ENCODE measurements at places on chromosomes 2 and 18.
A peak's percentile ranks its signal among the peaks of the same experiment; 100 is the strongest.

DNA sequence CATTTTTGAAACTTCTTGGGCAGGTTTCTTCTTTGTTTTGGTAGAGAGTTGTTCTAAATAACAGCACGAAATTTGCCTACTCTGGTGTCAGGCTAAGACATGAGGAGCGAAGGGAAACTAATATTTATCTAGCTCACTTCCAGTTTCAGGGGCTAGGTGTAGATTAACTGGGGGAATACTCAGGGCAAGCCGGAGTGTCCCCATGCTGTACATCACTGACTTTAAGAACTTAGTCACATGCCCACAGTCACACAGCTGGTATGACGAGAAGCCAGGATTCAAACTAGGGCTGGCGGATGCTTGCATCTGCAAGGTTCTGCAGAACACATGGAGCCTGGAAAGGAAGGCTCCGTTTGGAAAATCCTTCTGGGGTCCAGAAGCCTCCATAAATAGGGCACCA is 133.3 kb downstream of the ALPK2 start:
- no peak for DNase-seq

GRCh38 chr2:151575338-151575737 is 158.9 kb downstream of the NEB start:
- DNase-seq = no peak

GRCh38 chr2:219175928-219176817 is 552 bp downstream of the CNPPD1 start:
- DNase-seq = peak; percentile 23

- DNase-seq = no peak
These were observed 28.4 kb downstream of the OTX1 start for GRCh38 chr2:63078852-63079606.

DNA sequence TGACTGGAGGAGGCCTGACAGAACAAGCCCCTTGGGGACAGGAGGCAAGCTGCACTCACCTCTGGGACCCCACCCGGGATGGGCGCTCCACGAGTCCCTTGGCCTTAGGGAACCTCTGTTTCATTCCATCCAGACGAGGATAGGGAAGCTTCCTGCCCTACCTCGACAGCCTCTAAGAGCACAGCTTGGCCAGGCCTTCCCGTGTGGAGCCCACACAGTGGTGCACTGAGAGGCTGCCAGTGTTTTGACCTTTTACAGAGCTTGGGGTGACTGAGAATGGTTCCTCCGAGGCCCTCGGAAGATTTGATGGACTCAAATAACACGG is 91.4 kb upstream of the SMAD7 start:
- no peak for DNase-seq

DNA sequence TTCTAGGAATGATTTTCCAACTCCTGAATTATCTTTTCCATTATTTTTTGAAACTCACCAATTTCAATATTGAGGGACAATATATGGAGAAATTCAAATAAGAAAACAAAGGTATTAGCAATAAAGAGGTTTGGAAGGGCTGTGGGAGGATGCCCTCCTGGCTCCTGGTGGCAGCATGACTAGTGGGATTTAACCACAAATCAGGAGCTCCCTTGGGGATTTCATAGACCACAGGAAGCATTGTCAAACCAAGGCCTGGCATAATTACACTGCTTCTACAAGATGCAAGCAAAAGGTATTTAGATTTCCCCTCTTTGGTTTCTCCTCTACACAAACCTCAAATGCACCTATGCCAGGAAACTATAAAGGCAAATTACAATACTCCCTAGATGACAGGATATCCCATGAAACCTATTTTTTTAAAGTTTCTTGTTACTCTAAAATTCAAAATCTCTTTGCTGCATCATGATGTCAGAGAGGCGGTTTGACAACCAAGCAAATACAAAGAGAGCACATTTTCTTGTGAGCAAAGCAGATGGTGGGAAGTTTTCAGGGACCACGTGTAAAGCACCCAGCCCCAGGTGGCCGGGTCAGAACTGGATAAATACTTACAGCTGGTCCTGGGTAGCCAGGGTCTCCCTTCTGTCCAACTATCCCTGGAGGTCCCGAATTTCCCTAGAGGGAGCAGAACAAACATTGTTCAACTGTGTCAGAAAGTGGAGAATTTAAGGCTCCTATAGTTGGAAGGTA is 67.9 kb downstream of the COL6A3 start:
- no peak for DNase-seq

DNA sequence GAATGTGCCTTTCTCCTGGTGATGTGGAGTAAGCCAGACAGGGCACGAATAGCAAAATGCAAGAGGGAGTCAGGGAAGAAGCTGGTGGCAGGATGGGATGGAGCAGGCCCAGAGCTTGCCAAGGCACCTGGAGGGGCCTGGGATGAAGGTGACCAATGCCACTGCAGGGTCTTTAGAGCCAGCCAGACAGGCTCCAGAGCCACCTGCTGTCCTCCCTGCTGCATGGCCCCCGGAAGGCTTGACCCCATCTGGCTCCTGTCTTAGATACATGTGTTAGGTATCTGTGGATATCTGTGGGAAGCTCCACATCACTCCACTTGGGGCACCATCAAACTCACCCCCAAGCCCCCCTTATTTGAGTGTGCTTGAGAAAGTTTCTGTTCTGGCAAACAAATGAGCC is 99.9 kb upstream of the ATL2 start:
- DNase-seq = no peak

- DNase-seq = no peak
These were observed 14.8 kb downstream of the SCN9A start for GRCh38 chr2:166360906-166361305.

DNA sequence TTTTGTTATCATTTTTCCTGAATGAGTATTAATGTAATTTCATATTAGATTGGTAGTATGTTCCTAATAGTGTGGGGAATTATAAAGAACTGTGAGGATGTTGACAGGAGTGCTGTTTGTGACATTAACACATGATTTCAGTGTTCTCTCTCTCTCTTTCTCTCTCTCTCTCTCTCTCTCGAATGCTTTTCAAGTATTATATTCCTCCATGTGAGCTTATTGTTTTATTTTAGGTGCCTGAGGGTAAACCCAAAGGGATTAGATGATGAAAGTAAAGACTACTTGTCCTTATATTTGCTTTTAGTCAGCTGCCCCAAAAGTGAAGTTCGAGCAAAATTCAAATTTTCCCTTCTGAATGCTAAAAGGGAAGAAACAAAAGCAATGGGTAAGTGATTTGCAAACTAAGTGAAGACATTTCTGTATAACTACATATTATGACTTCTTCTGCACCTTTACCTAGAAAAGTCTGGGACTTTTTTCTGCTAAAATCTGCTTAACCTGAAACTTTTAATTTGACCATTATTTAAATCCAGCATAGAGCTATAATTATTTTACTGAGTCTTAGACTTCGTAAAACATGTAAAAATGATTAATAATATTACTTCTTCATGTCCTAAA is 49.2 kb downstream of the SPOPL start:
- DNase-seq = no peak

- no peak for DNase-seq
These were observed 7.3 kb downstream of the EMX1 start for GRCh38 chr2:72924353-72925240.

DNA sequence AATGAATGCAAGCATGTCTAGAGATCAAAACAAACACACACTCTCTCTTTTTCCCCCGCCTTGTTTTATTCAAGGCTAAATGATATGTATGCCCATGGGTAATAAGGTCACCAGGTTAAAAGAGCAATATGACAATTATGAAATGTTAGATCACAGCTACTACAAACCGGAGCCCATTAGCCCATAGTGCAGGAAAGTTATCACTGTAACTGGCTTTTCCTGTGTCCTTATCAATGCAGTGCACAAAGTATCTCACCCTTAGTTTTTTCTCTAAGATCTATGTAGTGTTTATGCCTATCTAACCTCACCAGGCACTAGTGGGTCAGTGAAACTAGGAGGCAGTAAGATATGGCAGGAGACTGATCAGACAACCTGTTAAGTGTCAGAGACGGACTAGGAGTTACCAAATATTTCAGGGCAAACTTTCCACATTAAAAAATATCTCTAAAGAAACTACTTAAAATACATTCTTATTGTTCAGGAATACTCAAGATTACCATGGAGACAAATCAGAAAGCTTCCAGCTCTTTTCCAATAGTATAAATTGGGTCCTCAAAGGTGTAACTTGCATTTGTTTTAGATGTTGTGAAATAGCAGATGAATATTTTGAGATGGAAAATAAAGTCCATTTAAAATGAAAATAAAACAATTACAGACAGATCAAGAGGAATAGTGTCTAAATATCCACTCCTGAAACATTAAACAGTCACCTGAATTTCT is 282.2 kb downstream of the EXOC6B start:
- no peak for DNase-seq

DNA sequence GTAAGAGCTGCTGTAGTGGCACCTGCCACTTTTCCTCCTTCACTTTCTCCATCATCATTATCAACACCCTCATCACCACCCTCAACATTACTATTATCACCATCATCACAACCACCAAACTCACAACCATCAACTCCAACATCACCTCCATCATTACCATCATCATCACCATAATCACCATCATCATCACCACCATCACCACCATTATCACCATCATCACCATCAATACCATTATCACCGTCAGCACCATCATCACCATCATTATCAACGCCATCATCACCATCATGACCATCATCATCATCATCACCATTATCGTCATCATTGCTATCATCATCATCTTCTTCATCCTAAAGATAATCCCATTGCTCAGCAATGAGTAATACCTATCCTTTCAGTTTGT is 255.8 kb downstream of the CYRIA start:
- DNase-seq = no peak

GRCh38 chr2:121161272-121161671 is 123.7 kb downstream of the TFCP2L1 start:
- no peak for DNase-seq

DNA sequence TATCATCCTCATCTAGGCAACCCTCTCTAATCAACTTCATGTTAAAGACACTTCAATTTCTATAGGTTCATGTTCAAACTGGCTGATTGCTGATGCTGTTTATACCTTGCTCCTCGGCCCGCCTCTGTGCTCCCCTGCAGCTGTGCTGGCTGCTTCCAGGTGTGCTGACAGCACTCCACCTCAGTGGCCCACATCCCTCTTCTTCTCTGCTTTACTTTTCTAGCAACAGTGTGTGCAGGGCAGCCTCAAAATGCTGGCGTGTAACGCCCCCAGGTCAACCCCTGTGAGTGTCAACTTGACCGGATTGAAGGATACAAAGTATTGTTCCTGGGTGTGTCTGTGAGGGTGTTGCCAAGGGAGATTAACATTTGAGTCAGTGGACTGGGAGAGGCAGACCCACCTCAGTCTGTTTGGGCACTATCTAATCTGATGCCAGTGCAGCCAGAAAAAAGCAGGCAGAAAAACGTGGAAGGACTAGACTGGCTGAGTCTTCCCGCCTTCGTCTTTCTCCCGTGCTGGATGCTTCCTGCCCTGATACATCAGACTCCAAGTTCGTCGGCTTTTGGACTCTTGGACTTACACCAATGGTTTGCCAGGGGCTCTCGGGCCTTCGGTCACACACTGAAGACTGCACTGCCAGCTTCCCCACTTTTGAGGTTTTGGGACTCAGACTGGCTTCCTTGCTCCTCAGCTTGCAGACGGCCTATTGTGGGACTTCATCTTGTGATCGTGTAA is 94.7 kb downstream of the COL6A3 start:
- no peak for DNase-seq

DNA sequence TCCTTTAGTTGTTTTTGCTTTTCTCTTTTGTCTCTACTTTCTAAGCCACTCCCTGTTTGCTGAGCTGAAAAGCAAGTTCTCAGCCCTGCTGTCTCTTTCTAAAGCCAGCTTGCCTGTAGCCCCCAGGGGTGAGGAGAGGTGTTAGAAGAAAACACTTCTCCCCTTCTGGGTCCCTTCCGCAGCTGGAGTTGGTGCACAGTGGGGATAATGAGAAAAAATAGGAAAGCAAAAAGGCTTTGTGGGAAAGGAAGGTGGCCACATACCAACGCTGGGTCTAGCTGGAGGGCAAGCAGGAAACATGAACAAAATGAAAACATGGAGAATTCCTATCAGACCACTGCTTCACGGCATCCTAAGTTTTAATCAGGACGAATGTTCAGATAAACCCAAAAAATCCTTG is 15.5 kb upstream of the SLC20A1 start:
- DNase-seq = no peak

DNA sequence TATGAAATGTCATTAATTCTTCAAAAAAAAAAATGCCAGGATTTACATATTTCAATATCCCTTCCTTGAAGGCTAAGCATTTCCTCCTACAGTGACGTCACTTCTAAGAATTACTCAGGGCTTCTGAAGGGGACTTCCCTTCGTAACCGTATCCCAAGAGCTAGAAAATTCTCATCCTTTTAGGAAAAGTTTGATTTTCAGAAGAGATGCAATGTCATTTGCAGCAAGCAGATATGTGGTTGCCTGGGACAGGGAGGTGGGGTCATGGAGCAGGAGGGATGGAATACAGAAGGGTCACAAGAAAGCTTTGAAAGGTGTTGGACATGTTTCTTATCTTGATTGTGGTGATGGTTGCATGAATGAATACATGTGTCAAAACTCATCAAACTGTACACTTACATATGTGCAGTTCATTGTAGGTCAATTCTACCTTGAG is 97.0 kb upstream of the ATL2 start:
- no peak for DNase-seq

DNA sequence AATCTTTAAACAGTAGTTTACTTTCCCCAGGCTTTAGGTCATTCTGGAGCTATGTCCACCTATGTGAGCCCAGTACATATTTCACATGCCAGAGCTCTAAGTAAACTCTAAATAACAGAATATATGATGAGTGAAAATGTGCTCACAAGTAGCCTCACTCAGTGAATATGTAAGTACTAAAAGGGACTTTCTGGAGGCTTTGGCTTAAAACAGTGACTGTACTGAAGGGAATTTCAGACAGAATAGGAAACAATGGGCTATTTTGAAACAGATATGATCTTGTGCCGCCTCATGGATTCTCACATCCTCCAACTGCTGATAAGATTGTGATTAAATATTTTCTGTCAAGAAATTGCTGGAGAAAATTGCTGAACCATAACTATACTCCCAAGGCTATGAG is 747.9 kb downstream of the SOCS6 start:
- no peak for DNase-seq

DNA sequence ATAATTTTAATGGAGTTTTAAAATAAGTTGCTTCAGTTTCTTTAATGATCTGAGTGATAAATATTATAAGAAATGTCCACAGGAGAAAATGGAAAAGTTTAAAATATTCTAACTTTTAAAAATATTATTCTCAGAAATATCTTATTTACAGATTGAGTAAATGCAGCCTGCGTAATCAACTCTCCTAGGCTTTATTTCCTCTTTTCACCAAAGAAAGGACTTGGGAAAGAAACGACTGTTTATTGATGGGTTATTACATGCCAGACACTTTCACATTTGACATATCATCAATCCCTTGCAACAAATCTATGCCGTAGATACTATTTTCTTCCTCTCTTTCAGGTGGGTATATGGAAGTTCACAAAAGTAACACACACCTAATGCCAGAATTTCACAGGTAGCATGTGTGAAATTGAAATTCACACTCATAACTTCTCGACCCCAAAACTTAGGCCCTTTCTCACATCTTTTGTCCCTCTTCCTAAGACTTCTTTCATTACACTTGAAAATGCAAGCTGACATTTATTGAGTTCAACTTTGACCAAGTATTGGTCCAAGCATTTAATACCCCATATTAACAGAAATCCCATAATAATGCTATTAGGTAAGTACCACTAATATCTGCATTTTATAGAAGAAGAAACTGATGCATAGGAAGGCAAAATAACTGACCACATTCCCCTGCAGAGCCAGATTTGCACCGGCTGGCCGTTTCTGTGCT is 49.2 kb downstream of the MYOM1 start:
- no peak for DNase-seq

All from CD4-positive, alpha-beta T cell treated with Interleukin-2 at 100 ng/mL for 4 hours (primary cell).